ENCODE measurements at places on chromosomes 5 and 9. TPM values are rescaled to one million over a fixed set of nuclear protein-coding genes. Genes with fewer than 3 reads are reported as not detected.
A peak's percentile ranks its signal among the peaks of the same experiment; 100 is the strongest.

Gene ORM2
- not detected for total RNA-seq

Gene CAPSL
- not detected for total RNA-seq

Gene PCA3
- not detected for total RNA-seq

DNA sequence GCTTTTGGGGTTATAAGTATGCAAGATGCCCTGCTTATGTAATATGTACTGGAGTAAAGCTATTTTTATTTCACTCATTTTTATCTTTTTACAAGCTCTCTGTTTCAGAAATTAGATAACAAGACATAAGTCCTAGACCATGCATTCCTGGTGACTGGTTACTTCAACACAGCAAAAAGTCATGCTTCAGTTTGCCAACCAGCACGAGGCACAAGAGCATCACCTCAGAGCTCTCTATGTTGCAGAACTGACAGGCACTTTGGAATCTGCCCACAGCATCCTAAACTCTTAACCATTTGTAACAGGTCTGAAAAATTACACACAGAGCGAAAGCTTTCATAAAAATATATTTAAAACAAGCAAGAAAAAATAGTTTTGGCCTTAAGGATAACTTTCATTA is 112.8 kb downstream of the MARCHF11 start:
- H3K4me3 ChIP-seq = no peak overlapping the region
- no peaks in the 10 kb centered on the region for H3K4me1 ChIP-seq
- H3K27me3 ChIP-seq = no peaks in the 10 kb centered on the region
- H3K27ac ChIP-seq = no peak overlapping the region
- DNase-seq = no peak

GRCh38 chr9:121844098-121844497 is 192.7 kb downstream of the DAB2IP start:
- no peak for DNase-seq
- H3K4me1 ChIP-seq = no peaks in the 10 kb centered on the region
- peaks cover 7% of the 10 kb centered on the region for H3K27me3 ChIP-seq
- H3K4me3 ChIP-seq = no peak overlapping the region
- no peak overlapping the region for H3K27ac ChIP-seq

- H3K4me3 ChIP-seq = no peak overlapping the region
- H3K36me3 ChIP-seq = no peaks in the 10 kb centered on the region
- DNase-seq = no peak
- peaks cover 28% of the 10 kb centered on the region for H3K27me3 ChIP-seq
- H3K4me1 ChIP-seq = no peaks in the 10 kb centered on the region
Measured at GRCh38 chr9:111610149-111610548, 10.7 kb upstream of the PTGR1 start.

DNA sequence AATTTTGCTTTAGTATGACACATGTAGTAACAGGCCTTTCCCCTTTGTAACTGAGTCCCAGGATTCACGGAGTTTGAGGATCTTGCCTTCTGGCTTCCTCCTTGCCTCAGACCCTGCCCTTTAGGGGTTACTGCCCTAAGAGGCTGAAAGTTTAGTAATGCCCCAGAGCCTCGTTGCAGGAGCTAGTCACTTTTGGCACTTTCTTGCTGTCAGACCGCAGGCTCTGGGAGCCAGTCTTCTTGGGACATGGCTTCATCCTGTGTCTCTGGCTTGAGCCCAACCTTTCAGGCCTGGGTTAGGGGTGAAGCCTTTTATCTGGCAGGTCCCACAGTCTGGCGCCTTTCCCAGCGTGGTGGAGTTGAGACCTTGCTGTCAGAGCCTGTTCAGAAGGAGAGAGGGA is 185.6 kb upstream of the DMRT1 start:
- H3K27ac ChIP-seq = no peak overlapping the region
- H3K4me3 ChIP-seq = no peak overlapping the region
- H3K27me3 ChIP-seq = no peaks in the 10 kb centered on the region
- H3K36me3 ChIP-seq = no peaks in the 10 kb centered on the region
- no peak for DNase-seq
- H3K4me1 ChIP-seq = peaks cover 3% of the 10 kb centered on the region

DNA sequence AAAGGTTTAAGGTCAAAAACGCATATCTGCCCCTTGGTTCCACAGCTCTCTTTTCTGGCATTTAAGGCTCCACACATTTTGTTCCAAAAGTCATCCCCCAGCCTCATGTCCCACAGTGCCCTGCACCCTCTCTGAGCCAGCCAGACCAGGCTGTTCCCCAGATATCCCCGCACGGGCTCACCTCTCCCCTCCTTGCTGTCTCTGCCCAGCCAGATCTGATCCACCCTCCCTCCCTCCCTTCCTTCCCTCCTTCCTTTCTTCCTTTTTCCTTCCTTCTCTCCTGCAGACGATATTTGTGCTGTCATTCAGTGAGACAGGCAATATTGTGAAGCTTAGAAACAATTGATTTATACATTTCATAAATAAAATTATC is 37.0 kb downstream of the DUSP1 start:
- H3K27me3 ChIP-seq = no peaks in the 10 kb centered on the region
- H3K27ac ChIP-seq = no peak overlapping the region
- no peak for DNase-seq

DNA sequence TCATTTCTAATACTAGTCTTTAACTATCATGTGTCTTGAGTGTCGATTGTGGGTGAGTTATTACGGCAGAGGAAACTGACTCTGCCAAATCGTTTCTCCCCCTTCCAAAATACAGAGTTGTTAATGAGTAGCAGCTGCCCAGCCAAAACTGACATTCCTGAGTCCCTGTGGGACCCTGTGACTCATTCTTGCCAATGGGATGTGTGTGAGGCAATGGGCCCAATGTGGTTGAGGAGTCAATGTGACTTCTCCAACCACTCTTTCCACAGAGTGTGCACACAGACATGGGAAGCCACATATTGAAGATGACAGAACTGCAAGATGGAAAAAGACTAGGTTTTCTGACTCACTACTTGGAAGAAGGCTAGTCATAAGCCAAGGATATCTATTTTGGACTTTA is 434.7 kb downstream of the DTWD2 start:
- no peaks in the 10 kb centered on the region for H3K27me3 ChIP-seq
- DNase-seq = peak; percentile 40
- H3K27ac ChIP-seq = no peak overlapping the region
- no peak overlapping the region for H3K4me3 ChIP-seq
- no peaks in the 10 kb centered on the region for H3K36me3 ChIP-seq
